ENCODE measurements at places on chromosomes 5 and 9. TPM values are rescaled to one million over a fixed set of nuclear protein-coding genes. Genes with fewer than 3 reads are reported as not detected.

GRCh38 chr5:133240425-133241091, 188.7 kb downstream of the HSPA4 start:
- peak; percentile 91 for DNase-seq

- DNase-seq = no peak
Measured at GRCh38 chr5:28808967-28809810, 1770.8 kb upstream of the CDH9 start.

Gene TRPM6
- 0.12 TPM for polyA plus RNA-seq

Gene SLC34A3
- polyA plus RNA-seq = not detected

DNA sequence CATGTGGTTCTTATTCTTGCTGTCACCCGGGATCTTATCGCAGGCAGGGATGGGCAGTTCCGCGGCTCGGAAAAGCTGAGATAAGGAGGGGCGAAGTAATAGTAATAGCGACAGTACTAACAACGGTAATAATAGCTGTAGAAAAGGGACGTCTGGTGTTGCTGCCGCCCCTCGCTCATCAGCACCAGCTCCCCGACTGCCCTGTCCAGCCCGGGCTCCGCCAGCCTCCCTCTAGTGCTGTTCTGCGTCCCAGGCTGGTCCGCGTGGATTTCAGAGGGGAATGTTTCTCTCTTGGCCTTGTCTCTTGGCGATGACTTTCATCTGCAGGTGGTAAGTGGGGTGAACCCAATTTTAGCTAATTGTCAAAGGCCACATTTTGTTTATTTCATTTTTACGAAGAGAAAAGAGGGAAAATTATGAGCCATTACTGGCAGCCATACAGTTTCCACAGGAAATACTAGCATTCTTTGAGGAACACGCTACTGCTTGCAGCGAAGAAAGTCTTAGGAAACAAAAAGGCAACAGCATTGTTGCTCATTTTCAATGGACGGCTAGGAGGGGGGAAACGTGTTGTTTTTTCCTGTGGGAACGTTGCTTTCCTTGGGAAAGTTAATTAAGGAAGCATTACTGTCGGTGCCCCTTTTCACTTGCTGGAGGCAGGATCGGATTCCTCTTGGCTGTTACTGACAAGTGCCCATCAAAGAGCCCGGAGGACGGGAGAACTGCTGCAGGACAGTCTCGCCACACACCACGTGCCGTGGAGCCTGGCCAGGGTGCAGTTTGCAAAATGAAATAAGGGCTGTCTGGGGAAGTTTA, 762 bp downstream of the SNCAIP start:
- no peak for DNase-seq

- no peak for DNase-seq
Measured at GRCh38 chr5:33957577-33958150, 21.5 kb downstream of the RXFP3 start.

DNA sequence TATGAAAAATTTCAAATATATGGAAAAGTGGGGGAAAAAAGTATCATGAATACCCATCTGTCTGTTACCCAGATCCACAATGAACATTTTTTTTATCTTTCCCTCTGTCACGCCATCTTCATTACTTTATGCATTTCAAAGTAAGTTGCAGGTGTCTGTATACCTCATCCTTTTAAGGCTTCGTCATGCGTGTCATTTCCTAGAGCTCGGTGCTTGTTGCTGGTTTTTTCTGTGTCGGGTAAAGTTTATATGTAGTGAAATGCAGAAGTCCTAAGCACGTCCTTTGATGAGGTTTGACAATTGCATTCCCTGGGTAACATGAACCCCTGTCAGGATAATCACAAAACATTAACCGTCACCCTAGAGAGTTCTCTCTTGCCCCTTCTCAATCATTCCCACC, 52.1 kb downstream of the DAPK1 start:
- no peak for DNase-seq

Gene PCDHGA7
- not detected for polyA plus RNA-seq

- DNase-seq = no peak
Measured at GRCh38 chr9:109517901-109518377, 19.8 kb upstream of the PTPN3 start.

- DNase-seq = peak; percentile 75
Measured at GRCh38 chr9:94945197-94946144, 219.0 kb downstream of the AOPEP start.

GRCh38 chr5:95615164-95615467, 4.8 kb upstream of the GPR150 start:
- no peak for DNase-seq

DNA sequence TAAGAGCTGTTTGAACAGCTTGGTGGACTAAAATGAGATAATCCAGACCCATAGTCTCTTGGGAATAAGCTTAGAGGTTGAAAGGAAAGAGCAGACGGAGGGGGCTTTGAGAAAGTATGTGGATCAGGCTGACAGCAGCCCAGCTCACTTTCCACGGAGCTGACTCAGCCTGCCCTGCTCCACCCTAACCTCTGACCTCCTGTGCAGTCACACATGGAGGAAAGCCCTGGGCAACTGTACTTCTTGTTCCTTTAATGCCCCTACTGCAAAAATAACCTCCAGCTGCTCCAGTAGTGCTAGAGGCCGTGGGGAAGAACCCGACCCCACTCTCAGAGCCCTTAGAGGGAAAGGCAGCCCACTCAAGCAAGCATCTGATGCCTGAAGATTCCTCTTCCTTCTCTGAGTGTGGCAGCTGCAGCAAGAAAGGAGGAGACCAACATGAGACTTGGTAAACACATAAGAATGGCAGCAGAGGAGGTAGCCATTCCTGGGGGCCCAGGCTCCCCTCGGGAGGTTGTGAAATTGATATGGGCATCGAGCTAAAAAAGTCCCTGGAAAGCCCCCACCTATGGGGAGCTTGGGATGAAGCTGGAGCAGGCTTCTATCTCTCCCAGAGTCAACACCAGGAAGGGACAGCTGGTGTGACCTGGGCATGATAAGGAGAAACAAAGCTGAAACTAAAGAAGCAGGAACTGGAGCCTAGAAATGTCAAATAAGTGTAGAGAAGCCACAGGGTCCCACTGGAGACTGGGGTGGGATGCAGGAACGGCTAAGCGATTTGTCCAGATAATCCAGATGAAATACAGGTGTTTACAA, 204.3 kb downstream of the PIK3R1 start:
- DNase-seq = no peak

Gene KCNIP1
- polyA plus RNA-seq = not detected

DNA sequence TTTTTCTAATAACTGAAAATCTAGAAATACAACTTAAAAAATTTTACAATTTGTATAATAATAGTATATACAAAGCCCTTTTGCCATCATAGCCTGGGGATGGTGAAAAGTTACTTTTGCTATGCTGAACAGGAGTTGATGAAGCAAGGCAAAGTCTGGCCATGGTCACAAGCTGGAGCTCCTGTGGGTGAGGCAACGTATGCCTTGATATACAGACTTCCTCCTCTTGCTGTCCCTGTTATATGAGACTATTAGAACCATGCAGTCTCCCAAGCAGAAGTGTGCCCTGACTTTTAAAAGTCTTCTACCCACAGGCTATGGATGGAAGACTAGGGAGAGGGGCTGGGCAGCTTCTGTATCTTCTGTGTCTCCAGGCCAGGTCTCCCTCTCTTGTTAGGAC, 15.7 kb downstream of the FAM151B start:
- DNase-seq = no peak

Data from foreskin keratinocyte (primary cell).